ENCODE measurements at places on chromosomes 1 and 21.

DNA sequence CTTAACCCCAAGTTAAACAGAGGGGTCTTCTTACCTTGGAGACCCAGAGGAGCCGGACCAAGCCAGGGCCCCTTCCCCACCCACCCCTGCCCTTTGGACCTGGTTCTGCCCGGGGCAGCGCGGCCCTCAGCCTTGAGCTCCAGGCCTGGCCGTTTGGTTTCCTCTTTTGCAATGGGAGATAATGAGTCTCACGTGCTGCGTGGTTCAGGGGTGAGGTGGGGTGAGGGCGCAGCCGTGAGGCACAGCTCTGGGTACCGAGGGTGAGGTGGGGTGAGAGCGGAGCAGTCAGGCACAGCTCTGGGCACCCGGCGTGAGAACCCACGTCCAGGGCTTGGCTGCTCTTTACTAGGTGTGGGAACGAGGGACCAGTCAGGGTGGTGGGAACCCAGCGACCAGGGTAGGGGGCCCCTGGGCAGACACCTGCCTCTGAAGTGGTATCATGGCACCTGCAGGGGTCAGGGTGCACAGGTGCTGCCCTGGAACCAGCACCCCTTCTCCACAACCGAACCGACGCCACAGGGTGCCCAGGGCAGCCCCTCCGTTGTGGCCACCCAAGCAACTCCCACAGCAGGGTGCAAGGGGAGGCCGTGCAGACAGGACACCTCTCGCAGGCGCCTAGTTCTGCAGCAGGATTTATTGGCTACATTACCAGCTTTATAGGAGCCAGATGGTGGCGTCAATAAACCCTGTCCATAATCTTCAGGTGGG is 182.2 kb downstream of the PRDM16 start:
- no peak for DNase-seq

GRCh38 chr1:150895618-150896017 is 8.7 kb downstream of the CTXND2 start:
- DNase-seq, result peak; percentile 66

DNA sequence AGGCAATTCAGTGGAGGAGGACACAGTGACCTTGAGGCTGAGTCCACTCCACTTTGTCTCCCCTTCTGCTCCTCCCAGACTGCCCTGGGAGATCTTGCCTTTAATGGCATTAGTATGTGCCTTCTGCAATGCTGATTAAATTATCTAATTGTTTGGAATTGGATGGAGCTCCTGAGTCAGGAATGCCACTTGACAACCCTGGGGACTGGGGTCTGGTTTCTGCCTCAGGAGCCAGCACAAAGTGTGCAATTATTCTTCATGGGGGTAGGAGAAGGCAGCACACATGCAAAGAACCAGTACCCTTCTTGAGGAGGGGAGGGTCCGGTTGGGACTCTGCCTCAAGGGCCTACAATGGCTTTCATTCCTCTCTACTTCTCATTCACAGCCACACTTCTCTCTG is 11.9 kb upstream of the PLXNA2 start:
- DNase-seq, result no peak

DNA sequence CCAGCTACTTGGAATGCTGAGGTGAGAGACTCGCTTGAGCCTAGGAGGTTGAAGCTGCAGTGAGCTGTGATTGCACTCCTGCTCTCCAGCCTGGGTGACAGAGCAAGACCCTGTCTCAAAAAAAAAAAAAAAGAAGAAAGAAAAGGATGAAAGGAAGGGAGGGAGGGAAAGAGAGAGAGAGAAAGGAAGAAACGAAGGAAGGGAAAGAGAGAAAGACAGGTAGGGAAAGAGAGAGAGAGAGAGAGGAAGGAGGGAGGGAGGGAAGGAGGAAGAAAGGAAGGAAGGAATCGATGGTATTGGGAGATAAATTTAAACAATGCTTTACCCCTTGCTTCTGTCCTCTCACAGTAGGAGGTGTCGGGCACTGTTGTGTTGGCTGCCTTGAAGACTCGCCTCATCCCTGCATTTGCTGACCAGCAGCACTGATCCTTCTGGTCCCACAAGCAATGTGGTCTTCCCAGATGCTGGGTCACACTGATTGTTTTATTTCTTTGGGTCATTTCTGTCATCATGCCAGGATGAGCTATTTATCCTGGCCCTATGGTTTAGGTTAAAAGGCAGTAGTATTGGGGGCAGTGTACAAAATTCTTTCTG is 30.9 kb downstream of the GPR137B start:
- no peak for DNase-seq

DNA sequence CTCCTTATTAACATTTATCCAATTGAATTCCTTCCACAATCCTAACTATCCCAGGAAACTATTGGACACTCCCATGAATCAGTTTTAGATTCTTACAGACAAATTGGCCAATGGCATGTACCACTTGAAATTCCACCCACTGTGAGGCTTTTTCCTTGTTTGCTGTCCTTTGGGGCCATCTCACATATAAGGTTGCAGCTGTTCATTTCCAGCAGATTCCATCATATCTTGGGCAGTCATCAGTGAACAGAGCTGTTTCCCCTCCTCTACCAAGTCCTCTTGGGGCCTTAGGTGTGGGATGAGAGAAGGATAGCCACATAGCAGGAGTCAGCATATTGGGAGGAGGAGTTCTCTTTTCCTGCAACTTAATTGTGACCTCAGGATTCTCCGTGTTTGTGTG is 109.1 kb downstream of the HHAT start:
- DNase-seq, result no peak

DNA sequence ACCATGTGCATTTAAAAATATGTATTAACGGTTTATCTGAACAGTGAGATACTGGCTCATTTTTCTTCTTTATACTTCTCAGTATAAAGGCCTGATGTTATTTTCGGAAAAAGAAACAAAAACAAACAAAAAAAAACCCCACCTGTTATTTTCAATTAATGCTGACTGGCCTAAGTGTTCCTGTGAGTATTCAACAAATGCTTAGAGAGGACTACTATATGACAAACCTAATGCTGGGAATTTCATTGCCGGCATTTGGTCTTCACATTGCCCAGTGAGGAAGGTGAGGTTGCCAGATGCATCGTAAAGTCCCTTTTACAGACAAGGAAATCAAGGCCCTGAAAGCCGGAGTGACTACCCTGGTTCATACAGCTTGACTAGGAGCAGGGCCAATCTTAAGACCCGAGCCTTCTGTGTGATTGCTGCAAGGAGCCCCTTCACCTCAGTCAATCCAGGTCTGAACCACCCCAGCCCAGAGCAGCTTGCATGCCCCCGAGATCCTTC is 599 bp downstream of the MRPL24 start:
- DNase-seq, result no peak

Measured in HTR-8/SVneo (cell line).